ENCODE measurements at places on chromosomes 11 and 22.
A peak's percentile ranks its signal among the peaks of the same experiment; 100 is the strongest.

GRCh38 chr22:32684148-32684821 lies 117.2 kb upstream of the TIMP3 start:
- no peak for DNase-seq

GRCh38 chr22:36875741-36876140 lies 14.9 kb downstream of the NCF4 start:
- DNase-seq, result no peak

DNA sequence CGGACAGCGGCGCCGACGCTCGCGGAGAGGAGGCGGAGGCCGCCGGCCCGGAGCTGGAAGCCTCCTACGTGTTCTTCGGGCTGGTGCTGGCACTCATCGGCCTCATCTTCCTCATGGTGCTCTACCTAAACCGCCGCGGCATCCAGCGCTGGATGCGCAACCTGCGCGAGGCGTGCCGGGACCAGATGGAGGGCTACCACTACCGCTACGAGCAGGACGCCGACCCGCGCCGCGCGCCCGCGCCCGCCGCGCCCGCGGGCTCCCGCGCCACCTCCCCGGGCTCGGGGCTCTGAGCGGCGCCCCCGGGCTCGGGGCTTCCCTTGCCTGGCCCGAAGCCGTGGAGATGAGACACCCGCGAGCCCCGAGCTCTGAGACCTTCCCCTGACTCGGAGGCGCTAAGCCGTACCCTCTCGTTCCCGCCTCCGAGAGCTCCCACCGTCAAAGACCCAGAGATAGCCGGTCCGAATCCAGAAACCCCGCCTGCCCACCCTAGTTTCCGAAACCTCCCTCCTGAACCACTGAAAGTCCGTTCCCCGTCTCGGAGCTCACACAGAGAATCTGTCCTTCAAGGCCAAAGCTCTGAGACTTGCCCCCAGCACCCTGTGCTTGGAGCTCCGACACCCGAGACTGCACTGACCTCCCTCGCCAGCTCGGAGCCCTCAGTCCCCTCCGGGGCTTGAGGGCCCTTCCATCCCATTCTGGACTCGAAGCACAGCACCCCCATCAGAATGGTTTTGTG lies 1.5 kb downstream of the TPBGL start:
- no peak for DNase-seq

GRCh38 chr11:11787305-11788062 lies 54.3 kb upstream of the USP47 start:
- peak; percentile 63 for DNase-seq
